ENCODE measurements at places on chromosomes 7 and 10.
A peak's percentile ranks its signal among the peaks of the same experiment; 100 is the strongest.

DNA sequence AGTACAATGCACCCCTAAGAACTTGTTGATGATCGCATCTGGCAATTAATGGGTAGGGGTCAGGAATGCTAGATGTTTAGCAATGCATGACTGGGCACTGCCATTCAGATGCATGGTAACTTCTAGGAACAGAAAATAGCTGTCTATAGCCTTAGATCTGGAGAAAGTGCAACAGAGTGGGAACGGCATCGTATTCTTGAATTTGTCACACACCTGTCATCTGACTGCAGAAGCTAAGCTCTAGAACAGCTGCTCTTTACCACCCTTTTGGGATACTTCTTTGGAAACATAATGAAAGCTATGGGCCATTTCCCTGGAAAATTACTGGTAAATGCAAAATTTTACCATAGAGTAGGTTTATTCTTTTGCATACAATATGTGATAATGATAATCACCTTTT, 118.1 kb downstream of the SLC25A13 start:
- no peak for DNase-seq

DNA sequence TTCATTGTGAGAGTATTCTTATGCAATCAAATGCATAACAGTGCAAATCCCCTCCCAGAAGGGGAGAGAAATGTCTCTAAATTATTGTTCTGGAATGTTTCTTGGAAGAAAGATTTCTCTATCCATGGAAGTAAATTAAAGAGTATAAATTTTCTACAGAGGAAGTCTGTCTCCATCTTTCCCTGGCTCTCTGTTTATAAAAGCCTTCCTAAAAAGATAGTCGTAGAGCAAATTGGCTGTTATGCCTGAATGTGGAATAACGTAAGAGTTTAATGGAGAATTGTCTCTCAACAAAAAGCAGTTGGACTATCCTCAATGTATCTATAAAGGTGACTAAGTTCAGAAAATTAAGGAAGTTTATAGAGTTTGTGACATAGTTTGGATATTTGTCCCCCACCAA, 76.3 kb downstream of the GNAT3 start:
- DNase-seq, result no peak

GRCh38 chr7:37061849-37062559, 337.7 kb upstream of the AOAH start:
- no peak for DNase-seq

- no peak for DNase-seq
Measured at GRCh38 chr7:112362731-112363131, 87.5 kb upstream of the IFRD1 start.

DNA sequence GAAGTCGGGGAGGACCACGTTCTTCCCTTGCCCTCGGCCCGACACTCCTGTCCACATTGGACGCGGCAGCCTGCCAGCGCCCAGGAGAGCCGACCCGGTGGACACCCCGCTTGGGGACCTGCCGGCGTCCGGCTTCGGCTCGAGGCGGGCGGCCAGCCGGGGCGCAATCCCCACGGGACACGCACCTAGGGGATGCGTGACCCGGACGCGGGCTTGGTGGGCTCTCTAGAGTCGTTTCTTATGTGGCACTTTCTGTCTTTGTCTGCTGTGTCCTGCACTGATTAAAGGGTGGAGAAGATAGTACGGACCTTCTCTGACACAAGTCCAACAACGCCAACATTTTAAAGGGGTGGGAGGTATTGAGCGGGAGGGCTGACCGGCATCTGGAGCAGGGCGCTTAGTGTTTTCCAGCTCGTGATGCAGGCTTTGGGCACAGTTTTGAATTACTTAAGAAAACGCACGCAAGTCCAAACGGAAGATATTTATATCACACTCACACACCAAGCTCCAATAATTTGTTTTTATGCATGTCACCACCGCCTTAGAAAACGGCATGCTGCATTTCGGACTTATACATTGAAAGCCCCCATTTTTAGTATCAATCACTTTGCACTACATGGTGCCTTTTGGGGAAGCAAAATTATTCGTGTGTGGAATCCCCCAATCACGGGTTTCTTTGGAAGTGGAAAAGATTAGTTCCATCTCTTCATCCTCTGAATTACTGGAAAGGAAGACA, 3.9 kb upstream of the SPAG6 start:
- DNase-seq, result peak; percentile 56

- no peak for DNase-seq
Measured at GRCh38 chr7:127776776-127777386, 124.9 kb downstream of the SND1 start.

- no peak for DNase-seq
Measured at GRCh38 chr10:66353422-66353821, 572.4 kb upstream of the LRRTM3 start.

GRCh38 chr7:82410461-82410860, 33.1 kb downstream of the CACNA2D1 start:
- DNase-seq, result no peak

GRCh38 chr7:151292850-151293249, 44.4 kb upstream of the SMARCD3 start:
- DNase-seq, result no peak

DNA sequence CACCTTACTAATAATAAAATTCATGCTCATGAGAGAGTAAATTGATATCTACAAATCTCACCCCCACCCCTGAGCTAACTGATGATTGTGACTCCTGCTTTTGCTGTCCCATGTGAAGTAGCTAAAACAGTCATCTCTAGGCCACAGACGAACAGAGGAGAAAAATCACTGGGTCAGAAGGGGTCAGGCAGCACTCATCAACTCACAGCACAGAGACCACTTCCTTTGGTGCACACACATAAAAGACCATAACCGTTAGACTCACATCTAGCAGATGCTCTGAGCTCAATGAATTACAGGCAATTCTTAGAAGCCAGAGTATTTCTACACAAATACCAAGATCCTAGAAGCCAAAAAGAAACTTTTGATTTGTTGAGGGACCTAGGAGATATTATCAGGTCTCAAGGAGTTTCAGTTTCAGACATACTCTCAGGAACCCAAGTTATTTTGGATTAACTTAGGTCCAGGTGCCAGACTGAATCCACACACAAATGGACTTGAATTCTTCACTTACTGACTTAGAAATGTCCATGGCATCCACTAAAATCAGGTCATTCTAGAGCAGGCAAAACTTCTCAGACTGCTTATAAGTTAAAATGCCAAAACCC, 65.0 kb upstream of the TES start:
- DNase-seq, result no peak

DNA sequence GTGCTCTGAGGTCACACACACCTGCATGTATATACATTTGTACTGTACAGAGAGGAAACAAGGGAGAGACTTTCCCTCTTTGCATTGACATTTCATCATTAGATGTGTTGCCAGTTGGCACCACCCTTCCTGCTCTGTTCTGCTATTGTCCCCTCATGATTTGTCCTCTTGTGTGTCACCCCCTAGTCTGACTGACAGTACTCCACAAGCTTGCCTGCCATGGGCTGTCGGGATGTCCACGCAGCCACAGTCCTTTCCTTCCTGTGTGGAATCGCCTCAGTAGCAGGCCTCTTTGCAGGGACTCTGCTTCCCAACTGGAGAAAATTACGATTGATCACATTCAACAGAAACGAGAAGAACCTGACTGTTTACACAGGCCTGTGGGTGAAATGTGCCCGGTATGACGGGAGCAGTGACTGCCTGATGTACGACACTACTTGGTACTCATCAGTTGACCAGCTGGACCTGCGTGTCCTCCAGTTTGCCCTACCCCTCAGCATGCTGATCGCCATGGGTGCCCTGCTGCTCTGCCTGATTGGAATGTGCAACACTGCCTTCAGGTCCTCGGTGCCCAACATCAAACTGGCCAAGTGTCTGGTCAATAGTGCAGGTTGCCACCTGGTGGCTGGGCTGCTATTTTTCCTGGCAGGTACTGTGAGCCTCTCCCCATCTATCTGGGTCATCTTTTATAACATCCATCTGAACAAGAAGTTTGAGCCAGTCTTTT, 9.4 kb downstream of the CLDN12 start:
- DNase-seq, result no peak

Measured in neuronal stem cell (in vitro differentiated cells).